ENCODE measurements at places on chromosomes 7 and 10.
A peak's percentile ranks its signal among the peaks of the same experiment; 100 is the strongest.

GRCh38 chr10:69934768-69935167, 117.9 kb upstream of the MACROH2A2 start:
- no peak for DNase-seq

DNA sequence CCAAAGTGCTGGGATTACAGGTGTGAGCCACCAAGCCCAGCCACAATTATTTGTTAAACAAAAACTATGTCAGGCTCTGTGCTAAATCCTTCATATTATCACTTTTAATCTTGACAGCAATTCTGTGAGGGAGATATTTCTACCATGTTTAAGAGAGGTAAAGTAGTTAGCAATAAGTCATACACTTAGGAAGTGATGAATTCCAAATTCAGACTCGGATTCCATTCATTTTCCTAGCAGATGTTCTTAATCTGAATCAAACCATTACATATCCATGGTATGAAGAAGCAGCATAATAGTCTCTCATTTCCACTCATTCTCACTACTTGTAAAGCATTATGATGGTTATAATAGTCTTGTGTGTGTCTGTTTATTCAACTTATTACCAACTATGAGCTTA, 2.9 kb upstream of the CD36 start:
- no peak for DNase-seq

GRCh38 chr7:42650701-42651100, 261.2 kb downstream of the C7orf25 start:
- DNase-seq = no peak

DNA sequence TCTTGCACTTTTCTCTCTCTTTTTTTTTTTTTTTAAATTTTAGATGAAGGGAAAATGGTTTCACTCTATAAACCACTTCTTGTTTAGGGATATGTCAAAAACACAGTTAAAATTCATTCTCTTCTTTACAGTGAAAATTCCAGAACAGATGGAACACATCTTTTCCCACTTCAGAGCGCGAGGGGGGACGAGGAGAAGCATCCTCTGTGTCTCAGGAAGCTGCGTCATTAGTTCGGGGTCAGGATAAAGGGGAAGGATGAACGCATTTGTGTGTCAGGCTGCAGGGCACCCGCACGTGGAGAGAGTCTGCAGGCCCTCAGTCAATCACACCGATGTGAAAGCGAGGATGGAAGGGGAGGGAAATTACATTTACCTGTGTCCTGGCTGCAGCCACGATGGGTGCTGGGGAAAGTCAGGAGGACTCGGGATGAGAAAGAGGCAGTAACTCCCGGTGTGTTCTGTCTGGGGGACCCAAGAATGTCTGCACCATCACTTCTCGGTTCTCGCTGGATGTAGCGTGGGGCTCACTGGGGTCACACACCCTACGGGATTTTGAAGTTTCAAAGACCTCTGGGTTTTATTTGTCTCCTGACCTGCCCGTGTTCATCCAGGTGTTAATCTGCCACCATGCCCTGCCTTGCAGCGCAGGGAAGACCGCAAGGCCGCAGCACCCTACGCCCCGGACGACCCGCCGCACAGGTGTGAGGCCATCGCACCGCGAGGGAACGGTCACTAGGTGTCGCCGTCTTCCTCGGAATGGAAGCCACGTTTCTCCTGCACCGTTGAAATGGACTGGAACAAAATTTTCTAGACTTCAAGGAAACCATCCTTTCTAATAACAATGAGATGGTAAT, 66.7 kb upstream of the PITRM1 start:
- DNase-seq = peak; percentile 37

DNA sequence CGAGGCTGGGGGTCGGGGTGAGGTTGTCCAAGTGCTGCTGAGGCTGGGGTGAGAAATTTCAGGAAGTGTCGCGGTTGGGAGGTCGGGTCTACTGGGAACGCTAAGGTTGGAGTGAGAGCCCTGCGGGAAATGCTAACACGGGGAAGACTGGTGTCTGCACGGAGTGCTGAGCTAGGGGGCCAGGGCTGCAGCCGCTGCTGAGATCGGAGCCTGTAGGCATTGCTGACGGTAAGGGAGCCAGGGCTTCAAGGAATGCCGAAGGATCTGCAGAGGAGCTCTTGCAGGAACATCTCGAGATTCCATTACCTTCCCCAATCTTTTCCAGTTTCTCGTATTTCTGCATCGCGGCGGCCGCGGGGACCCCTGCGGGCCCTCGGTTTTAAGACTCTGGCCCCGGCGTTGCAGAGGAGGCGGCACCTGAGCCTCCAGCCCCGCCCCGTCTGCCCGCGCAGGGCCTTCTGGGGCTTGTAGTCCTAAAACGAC, at the start of gene CDK5:
CDK5 (minus strand) TSS at position 392 of the 483 bp plus-strand sequence; CDS start at position 343, 49 bp downstream.
- DNase-seq = no peak

- DNase-seq = no peak
These were observed 350.8 kb upstream of the PFKP start for GRCh38 chr10:2716596-2716995.

GRCh38 chr7:149474309-149475120, 13.7 kb upstream of the ZNF777 start:
- DNase-seq = no peak

- peak; percentile 43 for DNase-seq
These were observed 1.0 kb downstream of the HSPB1 start for GRCh38 chr7:76303202-76304147.

DNA sequence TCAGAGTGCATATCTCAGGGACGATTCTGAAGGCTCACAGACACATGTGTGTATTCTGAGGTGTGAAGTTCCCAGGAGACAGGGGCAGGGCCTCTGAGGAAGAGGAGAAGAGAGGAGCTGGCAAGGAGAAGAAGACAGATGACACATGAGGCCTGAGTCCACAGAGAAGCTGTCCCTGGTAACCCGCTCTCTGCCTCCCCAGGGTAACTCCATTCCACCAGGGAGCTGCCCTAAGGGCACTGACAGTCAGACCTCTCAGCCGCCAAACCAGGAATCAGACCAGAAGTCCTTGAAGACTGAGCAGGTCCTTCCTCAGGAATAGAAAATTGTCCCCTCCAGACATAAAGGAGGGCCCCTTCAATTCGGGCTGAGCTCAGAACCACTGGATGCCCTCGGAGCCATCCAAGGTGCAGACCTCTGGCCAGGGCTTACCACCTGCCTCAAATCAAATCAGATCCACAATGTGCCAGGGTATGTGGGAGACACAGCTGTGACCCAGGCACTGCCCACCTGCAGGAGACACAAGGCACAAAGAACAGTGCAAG, 57.4 kb downstream of the TLL2 start:
- DNase-seq = no peak

DNA sequence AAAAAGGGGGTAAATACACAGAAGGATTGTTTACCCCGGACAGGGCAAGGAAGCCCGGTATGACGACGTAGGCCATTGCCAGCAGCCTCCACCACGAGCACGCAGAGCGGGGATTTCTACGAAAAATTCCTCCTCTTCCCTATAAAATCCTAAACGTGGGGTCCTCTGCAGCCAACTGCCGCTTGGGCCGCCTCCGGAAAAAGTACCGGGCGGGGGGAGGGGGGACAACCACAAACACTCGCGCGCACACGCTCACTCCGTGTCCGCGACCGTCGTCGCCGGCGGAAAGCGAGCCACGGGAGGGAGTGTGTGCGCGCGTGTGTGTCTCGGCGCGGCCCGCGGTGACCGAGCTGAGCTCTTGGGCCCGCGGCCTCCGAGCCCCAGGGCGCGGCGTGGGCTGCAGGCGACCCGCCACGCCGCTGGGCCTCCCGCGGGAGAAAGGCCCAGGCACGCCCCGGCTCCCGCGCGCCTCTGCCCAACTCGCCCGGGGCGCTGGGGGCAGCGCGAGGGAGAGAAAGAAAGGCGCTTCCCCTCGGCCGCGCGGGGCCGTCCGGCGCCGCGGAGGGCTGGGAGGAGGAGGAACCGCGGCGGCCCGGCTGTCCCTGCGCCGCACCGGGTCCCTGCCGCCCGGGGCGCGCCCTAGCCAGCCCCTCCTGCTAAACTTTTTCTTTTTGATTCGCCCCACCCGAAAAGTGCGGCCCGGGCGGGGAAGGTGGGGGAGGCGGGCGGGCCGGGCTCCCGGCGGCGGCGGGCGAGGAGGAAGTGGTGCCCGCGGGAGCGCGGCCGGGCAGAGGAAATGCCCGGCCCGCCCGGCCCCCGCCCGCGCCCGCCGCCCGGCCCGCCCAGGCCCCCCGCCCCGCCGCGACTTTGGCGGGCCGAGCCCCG, 1.5 kb downstream of the CTBP2 start:
- DNase-seq = no peak

- DNase-seq = no peak
These were observed 190.0 kb upstream of the VWC2 start for GRCh38 chr7:49583440-49583839.

DNA sequence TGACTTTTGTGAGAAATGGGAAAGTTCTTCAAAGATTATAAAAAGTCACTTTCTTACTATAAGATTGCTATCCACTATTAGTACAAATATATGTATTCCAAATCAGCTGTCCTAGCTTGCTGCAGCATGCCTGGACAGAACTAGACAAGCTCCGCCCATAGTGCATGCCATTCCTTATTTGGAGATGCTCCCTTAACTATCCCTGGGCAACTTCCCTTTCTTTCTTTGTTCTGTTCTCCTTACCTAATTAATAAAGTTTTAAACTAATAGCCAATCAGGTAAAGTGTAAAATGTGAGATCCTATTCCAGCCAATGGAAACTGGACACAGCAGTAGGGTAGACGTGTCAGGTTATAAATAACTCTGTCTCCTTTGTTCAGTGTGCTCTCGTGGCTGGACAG, 281.9 kb downstream of the CAMK1D start:
- no peak for DNase-seq

GRCh38 chr10:107163076-107163855, 1.2 kb downstream of the SORCS1 start:
- DNase-seq = no peak

DNA sequence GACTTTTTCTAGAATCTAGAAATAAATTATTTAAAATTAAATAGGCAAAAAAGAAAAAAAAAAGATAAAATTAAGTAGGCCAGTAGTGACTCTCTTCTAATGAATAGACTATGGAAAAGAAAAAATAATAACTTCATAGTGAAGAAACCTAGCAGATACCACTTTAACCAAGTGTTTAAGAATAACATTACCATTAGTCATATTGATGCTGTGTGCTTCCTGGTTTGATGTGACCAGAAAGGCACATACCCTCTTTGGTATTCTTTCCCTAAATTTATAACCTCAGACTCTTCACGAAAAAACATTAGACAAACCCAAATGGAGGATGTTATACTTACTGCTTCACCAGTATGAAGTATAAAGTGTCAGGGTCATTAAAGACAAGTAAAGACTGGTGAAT, 42.6 kb downstream of the KIF20B start:
- no peak for DNase-seq
